Activated naive CD4-positive, alpha-beta T cell treated with anti-CD3 and anti-CD28 coated beads, Interleukin-2, amount 50 U/mL, for 72 hours (primary cell): ENCODE measurements at places on chromosomes 7 and 10. TPM values are rescaled to one million over a fixed set of nuclear protein-coding genes. Genes with fewer than 3 reads are reported as not detected.

The ANKRD1 gene
- not detected for total RNA-seq

The SFTPD gene
- 0.41 TPM for total RNA-seq

The LIMK1 gene
- 12.2 TPM for total RNA-seq

The MAPK8 gene
- total RNA-seq = 41.3 TPM

- DNase-seq = no peak
Observed at GRCh38 chr7:129952086-129952652, 591 bp downstream of the UBE2H start.

DNA sequence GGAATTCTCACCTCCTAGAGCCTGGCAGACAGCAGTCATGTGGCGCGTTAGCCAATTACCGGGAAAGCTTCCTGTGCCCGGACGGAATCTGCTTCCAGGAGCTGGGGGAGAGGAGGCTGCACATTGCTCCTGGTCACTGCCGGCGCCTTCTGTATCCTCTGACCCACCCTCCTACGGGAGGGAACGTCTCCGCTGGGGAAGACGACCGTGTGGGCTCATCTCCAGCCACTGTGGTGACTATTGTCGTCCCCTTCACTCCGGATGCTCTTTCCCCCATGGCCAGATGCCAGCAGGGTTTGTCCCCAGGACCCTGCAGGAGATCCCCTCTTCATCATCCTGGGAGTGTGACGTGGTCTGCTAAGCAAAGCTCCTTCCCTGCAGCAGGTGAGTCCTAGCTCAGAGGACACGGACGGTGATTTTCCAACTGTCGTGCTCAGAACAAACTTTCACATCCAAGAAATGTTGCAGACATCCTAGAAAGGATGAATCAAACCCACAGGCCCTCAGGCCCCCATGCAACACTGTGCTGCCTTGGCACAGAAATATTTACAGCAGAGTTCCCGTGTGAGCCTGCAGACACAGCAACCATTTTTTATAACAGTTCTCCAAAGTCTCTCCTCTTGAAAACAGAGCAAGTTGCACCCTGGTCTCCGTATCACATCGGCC lies 29.6 kb upstream of the FAM20C start:
- no peak for DNase-seq
